ENCODE measurements at places on chromosomes 6 and 20.

DNA sequence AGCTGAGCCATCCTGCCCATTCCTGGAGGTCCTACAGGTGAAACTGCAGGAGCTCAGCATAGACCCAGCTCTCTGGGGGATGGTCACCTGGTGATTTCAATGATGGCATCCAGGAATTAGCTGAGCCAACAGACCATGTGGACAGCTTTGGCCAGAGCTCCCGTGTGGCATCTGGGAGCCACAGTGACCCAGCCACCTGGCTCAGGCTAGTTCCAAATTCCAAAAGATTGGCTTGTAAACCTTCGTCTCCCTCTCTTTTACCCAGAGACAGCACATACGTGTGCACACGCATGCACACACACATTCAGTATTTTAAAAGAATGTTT is 44.0 kb downstream of the SIRPA start:
- no peak for DNase-seq

- no peak for DNase-seq
Measured at GRCh38 chr6:126308362-126308761, 31.6 kb upstream of the CENPW start.

- DNase-seq = no peak
Measured at GRCh38 chr6:75830959-75831885, 82.2 kb downstream of the MYO6 start.

DNA sequence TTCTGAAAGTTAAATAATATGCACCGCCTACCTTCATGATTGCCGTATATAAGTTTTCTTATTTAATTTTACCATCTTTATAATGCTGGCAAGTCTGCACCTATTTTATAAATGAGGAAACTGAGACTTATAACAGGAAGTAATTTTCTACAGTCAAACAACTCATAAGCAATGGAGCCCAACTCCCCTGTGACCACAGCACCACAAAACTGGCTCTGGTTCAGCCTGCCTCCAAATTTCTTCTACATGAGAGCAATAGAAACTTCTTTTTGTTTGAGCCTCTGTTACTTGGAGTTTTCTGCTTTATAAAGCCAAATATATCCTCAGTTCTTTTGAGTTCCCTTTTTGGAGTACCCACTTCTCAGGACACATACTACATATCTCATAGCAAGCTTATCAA is 131.1 kb upstream of the HSF2 start:
- no peak for DNase-seq

GRCh38 chr20:44560229-44560628 is 22.1 kb upstream of the PKIG start:
- no peak for DNase-seq

DNA sequence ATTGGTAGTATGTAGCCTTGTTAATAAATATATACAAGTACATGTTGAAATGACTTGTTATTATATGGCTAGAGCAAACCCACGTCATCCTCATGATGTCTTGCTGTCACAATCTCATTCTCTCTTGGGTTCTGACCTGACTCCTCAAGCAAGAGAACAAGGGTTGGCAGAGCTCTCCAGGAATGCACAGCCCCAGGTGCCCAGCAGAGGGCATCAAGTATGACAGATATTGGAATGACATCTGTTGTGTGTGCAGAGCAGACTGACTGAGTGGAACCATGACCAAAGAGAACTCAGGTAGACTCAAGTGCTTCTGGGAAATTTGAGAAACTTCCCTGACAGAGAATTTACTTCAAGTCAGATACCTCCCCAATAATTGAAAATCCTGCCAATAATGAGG is 90.6 kb downstream of the PAX1 start:
- no peak for DNase-seq

GRCh38 chr6:3442431-3443220 is 14.2 kb downstream of the SLC22A23 start:
- no peak for DNase-seq

GRCh38 chr20:58880441-58880840 is 27.9 kb downstream of the GNAS start:
- DNase-seq = no peak

DNA sequence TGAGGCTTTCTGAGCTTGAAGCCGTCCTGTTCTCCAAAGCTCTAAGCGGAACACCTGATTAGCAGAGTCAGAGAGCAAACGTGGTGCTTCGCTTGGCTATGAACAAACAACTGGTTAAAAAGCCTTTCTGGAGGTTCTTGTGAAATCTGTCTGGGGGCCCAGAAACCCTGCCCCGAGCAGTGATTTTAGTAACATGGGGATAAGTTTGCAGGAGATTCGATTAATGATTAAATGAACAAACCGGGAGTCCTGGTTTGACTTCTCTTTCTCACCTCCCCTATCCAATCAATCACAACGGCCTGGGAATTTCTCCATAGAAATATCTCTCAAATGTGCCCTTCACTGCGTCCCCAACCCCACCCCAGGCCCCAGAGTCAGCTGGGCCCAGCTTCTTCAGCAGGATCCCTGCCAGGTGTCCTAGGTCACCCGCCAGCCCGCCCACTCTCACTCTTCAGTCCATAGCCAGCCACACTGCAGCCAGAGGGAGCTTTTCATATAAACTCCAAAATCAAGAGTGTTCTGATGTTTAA is 43.6 kb downstream of the ZDHHC14 start:
- DNase-seq = no peak

- peak; percentile 14 for DNase-seq
Measured at GRCh38 chr20:59400708-59401107, 100.3 kb downstream of the EDN3 start.

DNA sequence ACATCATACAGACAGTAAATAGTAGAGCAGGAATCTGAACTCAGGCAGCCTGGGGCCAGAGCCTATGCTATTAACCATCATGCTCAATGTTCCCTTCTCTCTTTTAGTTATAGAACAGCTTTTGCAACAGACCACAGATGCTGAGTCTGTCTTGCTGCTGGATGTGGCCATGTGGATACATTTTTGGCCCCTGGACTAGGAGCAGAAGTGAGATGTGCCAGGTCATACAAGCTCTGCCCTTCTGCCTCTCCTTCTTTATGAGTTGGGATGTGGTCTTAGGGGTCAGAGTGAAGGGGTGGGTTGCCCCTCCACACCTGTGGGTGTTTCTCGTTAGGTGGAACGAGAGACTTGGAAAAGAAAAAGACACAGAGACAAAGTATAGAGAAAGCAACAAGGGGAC is 14.6 kb upstream of the AARS2 start:
- no peak for DNase-seq

DNA sequence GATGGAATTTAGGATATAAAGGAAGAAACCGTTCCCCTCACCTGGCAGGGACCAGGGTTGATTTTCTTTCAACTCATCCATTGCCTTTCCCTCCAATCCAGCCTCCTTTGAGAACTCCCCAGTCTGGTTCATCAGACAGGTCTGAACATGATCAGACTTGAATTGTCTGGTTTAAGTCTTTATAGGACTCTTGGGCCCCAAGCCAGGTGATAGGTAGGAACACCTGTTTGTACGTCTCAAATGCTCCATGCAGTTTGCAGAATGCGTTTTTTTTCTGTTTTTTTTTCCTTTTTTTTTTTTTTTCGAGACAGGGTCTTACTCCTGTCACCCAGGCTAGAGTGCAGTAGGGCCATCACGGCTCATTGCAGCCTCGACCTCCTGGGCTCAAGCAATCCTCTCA is 4.1 kb upstream of the CEP250 start:
- no peak for DNase-seq

- no peak for DNase-seq
Measured at GRCh38 chr6:128305976-128306375, 214.4 kb downstream of the PTPRK start.

DNA sequence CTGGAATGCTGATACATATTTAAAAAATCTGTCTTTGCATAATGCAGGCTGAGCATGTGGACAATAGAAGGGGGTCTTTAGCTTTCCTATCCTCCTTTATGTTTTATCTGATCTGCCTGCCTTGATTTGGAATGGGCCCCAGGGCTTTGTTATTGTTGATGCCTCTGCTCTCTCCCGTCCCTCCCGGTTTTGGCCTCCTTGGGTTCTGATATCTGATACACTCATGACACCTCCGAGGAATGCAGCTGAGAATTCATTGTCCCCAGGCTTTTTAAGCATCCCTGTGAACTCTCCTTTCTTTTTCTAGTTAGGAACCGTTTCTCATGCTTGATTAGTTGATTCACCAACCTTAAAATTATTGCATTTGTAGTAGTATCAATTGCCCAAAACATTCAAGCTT is 185.5 kb upstream of the RALGAPA2 start:
- DNase-seq = no peak

- no peak for DNase-seq
Measured at GRCh38 chr6:139448051-139448649, 73.7 kb upstream of the CITED2 start.

GRCh38 chr6:38476888-38477287 is 162.8 kb downstream of the BTBD9 start:
- DNase-seq = no peak

DNA sequence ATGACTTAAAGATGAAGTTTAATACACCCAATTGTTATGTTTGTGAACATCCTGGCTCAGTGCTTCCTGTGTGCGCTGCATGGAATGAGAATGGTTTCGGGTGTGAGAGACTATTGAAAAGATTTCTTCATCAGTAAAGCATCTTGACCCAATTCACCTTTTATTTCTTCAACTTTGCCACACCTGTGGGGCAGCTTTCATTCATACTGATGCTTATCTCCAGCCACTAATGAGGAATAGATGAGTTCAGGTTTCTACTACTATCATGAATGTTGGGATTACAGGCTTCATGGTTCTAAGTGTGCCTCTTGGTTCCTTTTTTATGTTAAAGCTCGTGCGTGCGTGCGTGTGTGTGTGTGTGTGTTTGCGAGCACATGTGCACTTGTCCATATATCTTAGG is 373.7 kb upstream of the SOX4 start:
- DNase-seq = no peak

GRCh38 chr6:54747955-54748354 is 98.6 kb upstream of the FAM83B start:
- no peak for DNase-seq

- DNase-seq = no peak
Measured at GRCh38 chr20:31806564-31807355, 12.4 kb upstream of the MYLK2 start.

DNA sequence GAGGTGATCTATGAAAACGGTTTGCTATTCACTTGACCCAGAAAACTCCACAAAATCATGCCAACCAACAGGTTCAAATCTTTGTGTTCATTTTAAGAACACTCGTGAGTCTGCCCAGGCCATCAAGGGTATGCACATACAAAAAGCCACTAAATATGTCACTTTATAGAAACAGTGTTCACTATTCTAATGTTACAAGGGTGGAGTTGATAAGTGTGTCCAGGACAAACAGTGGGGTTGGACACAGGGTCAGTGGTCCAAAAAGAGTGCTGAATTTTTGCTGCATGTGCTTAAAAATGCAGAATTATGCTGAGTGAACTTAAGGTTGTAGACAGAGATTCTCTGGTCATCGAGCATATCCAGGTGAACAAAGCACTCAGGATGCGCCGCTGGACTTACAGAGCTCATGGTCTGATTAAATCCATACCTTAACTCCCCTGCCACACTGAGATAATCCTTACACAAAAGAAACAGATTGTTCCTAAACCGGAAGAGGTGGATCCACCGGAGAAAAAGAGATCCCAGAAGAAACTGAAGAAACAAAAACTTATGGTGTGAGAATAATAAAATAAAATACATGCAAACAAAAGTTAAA is 23.5 kb downstream of the KIAA0408 start:
- DNase-seq = no peak

- no peak for DNase-seq
Measured at GRCh38 chr6:139378226-139378625, 3.8 kb upstream of the CITED2 start.

DNA sequence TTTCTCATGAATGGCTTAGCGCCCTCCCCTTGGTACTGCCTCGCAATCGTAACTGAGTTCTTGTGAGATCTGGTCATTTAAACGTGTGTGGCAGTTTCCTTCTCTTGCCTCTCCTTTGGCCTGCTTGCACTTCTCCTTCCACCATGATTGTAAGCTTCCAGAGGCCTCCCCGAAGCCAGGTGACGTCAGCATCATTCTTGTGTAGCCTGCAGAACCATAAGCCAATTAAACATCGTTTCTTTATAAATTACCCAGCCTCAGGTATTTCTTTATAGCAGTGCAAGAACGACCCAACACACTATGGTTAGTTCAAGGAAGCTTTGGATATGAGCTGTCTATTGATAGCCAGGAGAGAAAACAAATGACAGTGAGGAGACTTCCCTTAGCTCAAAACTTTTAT is 29.5 kb upstream of the ADTRP start:
- no peak for DNase-seq

DNA sequence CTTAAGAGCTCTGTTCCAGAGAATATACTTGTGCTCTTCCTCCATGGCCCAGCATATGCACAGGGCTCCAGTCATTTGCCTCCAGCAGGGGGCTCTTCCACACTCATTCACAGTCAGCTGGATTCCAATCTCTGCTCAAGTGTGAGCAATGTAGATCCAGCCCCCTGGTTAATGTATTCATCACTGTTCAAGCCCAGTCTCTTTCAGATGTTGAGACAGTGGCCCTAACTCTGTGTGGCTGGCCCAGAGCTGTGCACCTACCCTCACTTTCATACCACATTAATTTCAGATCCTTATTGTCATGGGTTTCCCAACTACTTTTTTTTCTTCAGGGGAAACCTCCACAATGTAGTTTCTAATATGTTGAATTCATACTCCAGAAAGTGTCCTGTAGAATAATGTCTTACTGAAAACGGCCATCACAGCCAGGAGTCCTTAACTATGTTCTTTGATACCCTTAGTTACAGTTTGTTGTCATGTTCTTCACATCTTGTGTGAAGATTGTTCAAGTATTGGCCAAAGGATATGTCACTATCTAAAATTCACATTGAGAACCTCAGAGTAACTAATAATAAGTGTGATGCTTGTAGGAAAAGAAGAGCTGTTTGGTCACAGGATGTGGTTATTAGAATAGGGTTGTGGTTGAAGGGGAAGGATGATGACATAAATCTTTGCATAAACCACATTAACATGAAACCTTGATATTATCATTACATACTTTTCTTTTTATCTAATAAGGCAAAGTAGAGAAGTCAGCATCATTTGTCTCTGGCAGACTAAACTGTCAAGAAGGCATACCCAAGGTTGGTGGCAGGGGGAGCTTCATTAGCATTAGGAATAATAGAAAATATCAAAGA is 14.4 kb upstream of the HLA-DQA1 start:
- DNase-seq = peak; percentile 43

- DNase-seq = no peak
Measured at GRCh38 chr20:38804221-38804620, 1.3 kb upstream of the PPP1R16B start.

DNA sequence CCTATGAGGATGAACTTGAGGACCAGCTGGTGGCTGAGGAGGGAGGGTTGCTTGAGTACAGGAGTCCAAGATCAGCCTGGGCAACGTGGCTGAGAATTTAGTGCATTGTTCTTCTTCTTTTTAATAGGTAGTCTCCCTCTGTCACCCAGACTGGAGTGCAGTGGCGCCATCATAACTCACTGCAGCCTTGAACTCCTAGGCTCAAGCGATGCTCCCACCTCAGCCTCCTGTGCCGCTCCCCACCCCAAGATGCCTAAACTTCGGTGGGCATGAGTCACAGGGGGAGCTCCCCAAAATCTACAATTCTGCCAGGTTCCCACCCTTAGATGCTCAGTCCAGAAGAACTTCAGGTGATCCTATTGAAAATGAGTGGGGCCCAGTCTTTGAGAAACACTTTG is 21.4 kb downstream of the FAM50B start:
- no peak for DNase-seq

GRCh38 chr6:127332383-127332961 is 10.9 kb downstream of the ECHDC1 start:
- no peak for DNase-seq

GRCh38 chr6:107666981-107667601 is 157.0 kb downstream of the SCML4 start:
- no peak for DNase-seq

GRCh38 chr6:30044630-30045029 is 16.4 kb upstream of the POLR1H start:
- no peak for DNase-seq

GRCh38 chr6:127938701-127939100 is 37.8 kb upstream of the THEMIS start:
- DNase-seq = no peak
